Stimulated activated CD4-positive, alpha-beta T cell treated with anti-CD3 and anti-CD28 coated beads, Interleukin-4, amount 100 ng/mL, for 48 hours (primary cell): ENCODE measurements at places on chromosomes 7 and 10.
A peak's percentile ranks its signal among the peaks of the same experiment; 100 is the strongest.

GRCh38 chr7:78062214-78062613, 263.6 kb downstream of the PHTF2 start:
- no peak for DNase-seq

GRCh38 chr10:57964351-57964750, 303.3 kb downstream of the IPMK start:
- no peak for DNase-seq

DNA sequence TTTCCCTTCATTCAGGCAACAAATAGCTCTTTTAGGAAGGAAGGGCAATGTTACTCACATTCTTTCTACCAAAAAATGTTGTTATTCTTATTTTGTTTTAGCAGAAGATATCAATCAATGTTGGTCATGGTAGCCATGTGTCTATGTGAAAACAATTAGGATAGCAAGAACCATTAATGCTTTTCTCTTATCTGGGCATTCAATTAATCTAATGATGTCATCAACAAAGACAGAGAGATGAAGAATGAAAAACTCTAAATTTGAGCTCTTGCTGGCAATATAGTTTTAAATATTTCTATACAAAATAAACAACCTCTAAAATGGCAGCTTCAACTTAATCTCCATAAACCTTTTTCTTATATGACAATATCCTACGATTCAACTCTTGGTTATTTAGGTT, 353.7 kb upstream of the ANKRD30A start:
- no peak for DNase-seq

DNA sequence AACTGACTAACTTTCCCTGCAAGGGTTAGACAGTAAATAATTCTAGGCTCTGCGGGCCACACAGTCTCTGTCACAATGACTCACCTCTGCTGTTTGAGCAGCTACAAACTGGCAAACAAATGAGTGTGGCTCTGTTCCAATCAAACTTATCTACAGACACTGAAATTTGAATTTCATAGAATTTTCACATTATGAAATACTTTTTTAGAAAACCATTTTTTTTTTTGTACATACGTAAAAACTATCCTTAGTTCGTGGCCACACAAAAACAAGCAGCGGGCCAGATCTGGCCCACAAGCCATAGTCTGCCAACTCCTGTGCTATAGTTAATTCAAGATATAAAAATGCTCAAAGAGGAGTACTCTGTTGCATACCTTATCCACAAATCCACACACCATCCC, 32.6 kb downstream of the PIP4K2A start:
- DNase-seq: no peak

GRCh38 chr7:92833766-92834506, 2.4 kb downstream of the CDK6 start:
- peak; percentile 77 for DNase-seq

GRCh38 chr10:73838827-73839226, 27.4 kb upstream of the NDST2 start:
- DNase-seq: no peak
